ENCODE measurements at places on chromosomes 16 and 17. TPM values are rescaled to one million over a fixed set of nuclear protein-coding genes. Genes with fewer than 3 reads are reported as not detected.

HOXB1 gene
- polyA plus RNA-seq: not detected

SEBOX gene
- polyA plus RNA-seq: not detected

UTP18 gene
- 40.3 TPM for polyA plus RNA-seq

RABEP1 gene
- polyA plus RNA-seq: 14.9 TPM

VTN gene
- polyA plus RNA-seq: 1.3 TPM

SSTR5 gene
- not detected for polyA plus RNA-seq

SLC35G6 gene
- polyA plus RNA-seq: not detected

DOC2A gene
- polyA plus RNA-seq: 2.9 TPM

CD300H gene
- polyA plus RNA-seq: not detected

IL17C gene
- polyA plus RNA-seq: 0.14 TPM

HOXB13 gene
- not detected for polyA plus RNA-seq

UMOD gene
- polyA plus RNA-seq: not detected

ASIC2 gene
- 0.03 TPM for polyA plus RNA-seq

CCR7 gene
- polyA plus RNA-seq: 5.9 TPM

ABCC11 gene
- 0.10 TPM for polyA plus RNA-seq

RTN4RL1 gene
- 3.5 TPM for polyA plus RNA-seq

IFI35 gene
- 60.3 TPM for polyA plus RNA-seq

EZH1 gene
- 21.2 TPM for polyA plus RNA-seq

HOXB9 gene
- polyA plus RNA-seq: not detected

KRTAP17-1 gene
- polyA plus RNA-seq: not detected

KPNB1 gene
- polyA plus RNA-seq: 112 TPM

FBXW10 gene
- 0.35 TPM for polyA plus RNA-seq

FBXW10B gene
- 1.3 TPM for polyA plus RNA-seq

PRAC1 gene
- not detected for polyA plus RNA-seq

SCIMP gene
- 22.2 TPM for polyA plus RNA-seq

Data from lung (tissue), 17 donors.